ENCODE measurements at places on chromosomes 3 and 15.

GRCh38 chr3:34998902-34999301 is 640.4 kb upstream of the ARPP21 start:
- no peak for DNase-seq

DNA sequence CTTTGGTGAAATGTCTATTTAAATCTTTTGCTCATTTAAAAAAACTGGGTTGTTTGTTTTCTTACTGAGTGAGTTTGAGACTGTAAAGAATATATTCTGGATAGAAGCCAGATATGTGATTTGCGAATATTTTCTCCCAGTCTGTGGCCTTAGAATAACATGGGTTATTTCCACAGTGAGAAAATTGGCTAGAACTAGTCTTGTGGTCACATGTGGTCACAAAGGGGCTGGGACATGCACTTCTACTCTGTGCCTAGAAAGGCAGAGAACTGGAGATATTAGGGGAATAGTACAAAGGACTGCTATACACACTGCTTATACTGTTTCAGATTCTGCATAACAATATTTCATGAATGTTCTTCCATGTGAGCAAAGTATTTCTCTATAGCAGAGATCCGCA is 79.9 kb upstream of the RGMA start:
- DNase-seq = no peak

DNA sequence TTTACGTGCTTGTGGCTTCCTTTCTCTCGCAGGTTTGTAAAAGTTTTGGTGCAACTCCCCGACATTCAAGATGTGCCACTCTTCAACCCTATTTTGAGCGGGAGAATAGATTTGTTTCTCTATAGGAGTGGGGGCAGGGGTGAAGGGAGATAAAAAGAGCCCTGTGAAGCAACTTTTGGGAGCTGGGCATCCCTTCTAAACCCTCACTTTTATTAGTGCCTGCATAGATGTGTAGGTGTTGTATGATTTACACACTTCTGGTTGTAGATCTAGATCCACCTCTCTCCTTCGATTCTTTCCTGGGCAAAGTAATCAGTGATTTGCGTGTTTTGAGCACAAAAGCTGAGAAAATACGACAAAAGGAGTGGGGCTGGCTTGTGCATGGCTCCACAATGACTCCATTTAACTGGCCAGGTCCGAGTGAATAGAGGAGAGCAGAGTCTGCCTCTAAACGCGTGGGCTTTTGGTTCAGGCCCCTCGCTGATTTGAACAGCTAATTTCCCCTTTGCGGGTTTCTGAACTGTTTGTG is 17.7 kb downstream of the SOX2 start:
- no peak for DNase-seq

- DNase-seq = no peak
Measured at GRCh38 chr3:169556349-169556870, 107.1 kb downstream of the MECOM start.

GRCh38 chr15:78730955-78731354 is 80.3 kb downstream of the ADAMTS7 start:
- DNase-seq = no peak

DNA sequence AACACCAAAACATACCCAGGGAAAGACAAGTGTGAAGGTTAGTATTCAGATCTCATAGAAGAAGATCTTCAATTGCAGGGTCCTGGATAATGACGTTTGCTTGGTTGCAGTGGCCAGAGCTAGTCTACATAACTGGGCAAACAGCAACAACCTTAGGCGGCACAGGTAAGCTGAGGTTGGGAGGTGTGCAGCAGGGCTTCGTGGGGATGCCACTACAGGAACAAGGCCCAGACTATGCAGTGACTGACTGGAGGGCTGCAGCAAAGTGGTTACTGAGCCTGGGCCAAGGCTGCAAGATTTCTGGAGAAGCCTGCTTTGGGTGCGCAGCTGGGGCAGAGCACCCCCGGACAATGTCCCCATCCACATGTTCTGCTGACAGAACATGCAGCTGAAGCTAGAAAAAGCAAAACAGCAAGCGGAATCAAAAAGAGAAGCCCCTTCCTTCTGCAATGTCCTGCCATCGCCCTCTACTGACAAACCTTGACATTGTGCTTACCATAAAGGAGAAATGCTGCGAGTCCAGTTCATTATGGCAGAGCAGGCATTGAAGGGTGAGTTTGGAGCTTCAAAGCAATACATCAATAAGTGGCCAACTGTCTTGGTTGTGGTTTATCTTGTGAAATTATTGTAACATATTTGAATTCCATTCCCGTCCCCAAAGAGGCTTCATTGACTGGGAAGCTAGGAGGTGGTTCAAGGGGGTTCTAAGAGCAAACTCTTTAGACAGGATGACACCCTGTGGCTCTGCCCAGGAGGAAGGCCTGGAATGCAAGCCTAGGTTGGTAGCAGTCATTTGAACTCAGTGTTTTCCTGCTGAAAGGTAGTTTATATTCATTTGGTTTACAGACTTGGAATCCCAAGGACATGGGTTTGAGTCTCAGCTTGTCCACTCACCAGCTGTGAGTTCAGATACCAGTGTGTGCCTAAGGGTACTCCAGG is 217.0 kb downstream of the PDCD6IP start:
- no peak for DNase-seq

GRCh38 chr15:69128667-69129311 is 31.6 kb upstream of the GLCE start:
- no peak for DNase-seq

- DNase-seq = no peak
Measured at GRCh38 chr3:47867451-47868044, 64.6 kb downstream of the DHX30 start.

GRCh38 chr3:159879598-159879997 is 109.0 kb upstream of the IL12A start:
- no peak for DNase-seq

- DNase-seq = no peak
Measured at GRCh38 chr3:109899925-109900324, 562.6 kb upstream of the DPPA4 start.

Data from NCI-H1105 treated with DMSO at 0.1 percent for 48 hours (cell line).